ENCODE measurements at places on chromosomes 16 and 17.

- DNase-seq, result peak; percentile 89
Observed at GRCh38 chr17:9002227-9002605, 19.1 kb upstream of the NTN1 start.

DNA sequence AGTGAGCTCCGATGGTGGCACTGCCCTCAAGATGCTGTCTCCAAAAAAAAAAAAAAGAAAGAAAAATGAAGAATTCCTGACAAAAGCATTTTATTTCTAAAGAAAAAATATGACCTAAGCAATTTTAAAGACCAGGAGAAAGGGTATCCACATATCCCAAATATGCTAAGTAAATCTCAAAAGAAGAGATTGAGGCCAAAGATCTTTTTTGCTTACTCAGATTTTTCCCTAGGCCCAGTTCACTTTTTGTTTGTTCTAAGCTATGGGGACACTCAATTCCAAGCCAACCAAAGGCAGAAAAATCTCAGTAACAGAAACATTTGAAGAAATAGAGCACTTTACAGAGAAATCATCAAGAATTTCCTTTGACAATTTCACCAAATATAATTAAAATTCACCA, 150.8 kb downstream of the SOX9 start:
- no peak for DNase-seq

- no peak for DNase-seq
Observed at GRCh38 chr17:28889996-28890395, 7.5 kb downstream of the FLOT2 start.

- no peak for DNase-seq
Observed at GRCh38 chr17:76090517-76091129, 11.6 kb downstream of the ZACN start.

GRCh38 chr16:49632086-49632794, 223.7 kb downstream of the ZNF423 start:
- peak; percentile 29 for DNase-seq

DNA sequence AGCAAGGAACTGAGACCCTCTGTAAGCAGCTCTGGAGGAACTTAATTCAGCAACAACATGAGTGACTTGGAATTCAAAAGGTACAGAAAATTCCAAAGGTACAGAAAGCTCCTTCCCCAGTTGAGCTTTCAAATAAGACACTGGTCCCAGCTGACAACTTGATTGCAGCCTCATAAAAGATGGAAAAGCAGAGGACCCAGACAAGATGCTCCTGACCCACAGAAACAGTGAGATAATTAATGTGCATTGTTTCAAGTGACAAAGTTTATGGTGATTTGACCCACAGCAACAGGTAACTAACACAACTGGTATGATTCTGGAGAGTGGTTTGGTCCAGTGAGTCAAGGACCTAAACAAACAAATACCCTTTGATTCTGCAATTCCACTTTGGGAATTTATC, 15.2 kb upstream of the TMEM114 start:
- DNase-seq, result no peak

GRCh38 chr16:83958137-83958845, 5.3 kb downstream of the OSGIN1 start:
- no peak for DNase-seq

DNA sequence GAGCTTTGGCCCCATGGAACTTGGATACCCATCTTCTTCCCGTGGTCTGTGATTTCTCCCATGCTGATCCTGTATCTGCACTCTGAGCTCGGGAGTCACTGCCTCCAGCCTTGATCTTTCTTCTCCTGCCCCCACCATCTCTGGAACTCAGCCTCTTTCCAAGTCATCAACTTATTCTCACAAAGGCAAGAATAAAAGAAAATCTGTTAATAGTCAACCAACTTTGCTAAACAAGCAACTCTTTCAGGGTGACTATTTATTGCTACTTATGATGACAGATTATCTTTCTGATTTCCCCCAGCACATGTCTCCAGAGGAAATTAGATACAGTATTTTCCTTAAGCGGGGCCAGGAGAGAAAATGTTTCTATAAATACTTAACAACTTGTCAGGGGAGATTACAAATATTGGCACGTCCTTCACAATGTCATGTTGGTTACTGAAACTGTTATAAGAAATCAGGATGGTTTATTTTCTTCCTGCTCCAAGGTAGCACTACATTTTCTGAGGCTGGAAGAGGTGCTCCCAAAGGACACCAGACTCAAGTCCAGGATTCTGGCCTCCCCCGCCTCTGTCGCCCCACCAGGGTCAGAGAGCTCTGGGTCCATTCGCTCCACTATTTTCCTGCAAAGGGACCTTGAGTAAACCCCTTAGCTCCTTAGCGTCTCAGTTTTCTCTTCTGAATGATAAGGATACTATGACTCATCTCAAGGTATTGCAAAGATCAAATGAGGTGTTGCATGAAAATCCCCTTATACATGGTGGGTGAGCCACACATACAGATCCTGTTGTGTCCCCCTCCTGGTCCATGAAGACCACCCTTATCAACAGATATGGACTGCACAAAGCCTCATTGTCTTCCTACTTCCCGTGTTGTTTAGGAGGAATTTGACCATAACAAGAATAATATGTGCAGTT, 205.2 kb upstream of the WSCD1 start:
- DNase-seq, result no peak

DNA sequence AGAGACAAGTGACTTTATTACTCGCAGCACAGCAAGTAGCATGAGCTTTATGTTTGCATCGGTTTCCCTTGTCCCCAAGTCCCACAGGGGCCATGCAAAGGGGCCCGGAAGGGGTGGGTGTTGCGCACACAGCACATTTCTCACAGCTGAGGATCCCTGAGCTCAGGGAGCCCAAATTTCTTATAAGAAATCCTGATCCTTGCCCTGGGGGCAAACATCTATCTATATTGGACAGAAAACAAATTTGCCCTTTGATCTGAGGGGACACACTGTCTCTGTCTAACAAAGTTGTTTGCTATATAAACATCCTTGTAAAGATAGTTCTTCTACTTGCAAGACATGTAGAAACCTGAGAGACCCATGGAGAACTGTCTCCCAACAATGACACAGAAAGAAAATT, 35.7 kb upstream of the MEAK7 start:
- no peak for DNase-seq

Measured in endodermal cell (in vitro differentiated cells).